ENCODE measurements at places on chromosomes 16 and 17.

- no peak for DNase-seq
Measured at GRCh38 chr16:87328846-87329245, 11.7 kb upstream of the C16orf95 start.

- no peak for DNase-seq
Measured at GRCh38 chr16:75798714-75799113, 72.4 kb upstream of the CPHXL start.

DNA sequence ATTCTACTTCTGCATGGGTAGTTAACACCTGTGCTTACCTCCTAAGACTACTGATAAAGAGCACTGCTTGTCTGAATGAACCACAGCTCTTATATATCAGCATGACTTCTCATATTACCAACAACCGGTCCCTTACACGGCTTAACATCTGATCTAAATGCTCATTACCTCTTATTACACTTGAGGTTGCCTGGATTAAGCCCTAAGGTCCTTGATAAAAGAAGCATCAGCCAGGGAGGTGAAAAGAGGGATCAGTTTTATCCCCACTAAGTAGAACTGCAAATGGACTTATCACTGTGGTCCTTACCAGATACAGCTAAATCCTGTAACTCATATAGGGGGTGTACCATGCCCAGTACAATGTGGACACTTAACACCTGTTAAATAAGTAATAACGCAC is 8.2 kb upstream of the RSKR start:
- DNase-seq: peak; percentile 51

GRCh38 chr16:67606632-67607031 is 38.3 kb upstream of the CARMIL2 start:
- no peak for DNase-seq

GRCh38 chr17:47713980-47714700 is 18.9 kb upstream of the TBX21 start:
- no peak for DNase-seq

GRCh38 chr17:62149961-62150360 is 84.9 kb upstream of the MED13 start:
- DNase-seq: no peak

GRCh38 chr16:77794586-77794985 is 6.2 kb downstream of the VAT1L start:
- no peak for DNase-seq

- peak; percentile 31 for DNase-seq
Measured at GRCh38 chr17:76271669-76272540, 6.8 kb downstream of the UBALD2 start.

DNA sequence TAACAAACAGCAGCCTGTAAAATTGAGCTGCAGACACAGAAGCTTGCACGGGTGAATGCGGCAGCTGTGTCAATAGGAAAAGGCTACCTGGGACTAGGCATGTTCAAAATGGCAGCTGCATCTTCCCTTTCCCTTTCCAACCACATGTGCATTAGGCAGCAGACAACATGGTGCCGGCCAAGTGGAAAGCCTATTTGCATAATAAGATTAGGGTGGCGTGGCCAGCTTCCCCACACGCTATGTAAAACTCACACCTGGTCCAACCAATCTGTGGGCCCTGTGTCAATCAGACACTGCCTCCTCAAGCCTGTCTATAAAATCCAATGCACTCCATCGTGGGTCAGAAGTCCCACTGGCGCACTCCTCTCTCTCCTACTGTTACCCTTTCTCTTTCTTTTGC is 61.0 kb upstream of the RBBP6 start:
- DNase-seq: no peak

GRCh38 chr17:33858682-33859081 is 396.4 kb upstream of the CCL2 start:
- DNase-seq: no peak

GRCh38 chr16:55824473-55825000 is 8.4 kb downstream of the CES1 start:
- no peak for DNase-seq

GRCh38 chr17:68057531-68057952 is 22.0 kb downstream of the KPNA2 start:
- DNase-seq: no peak

DNA sequence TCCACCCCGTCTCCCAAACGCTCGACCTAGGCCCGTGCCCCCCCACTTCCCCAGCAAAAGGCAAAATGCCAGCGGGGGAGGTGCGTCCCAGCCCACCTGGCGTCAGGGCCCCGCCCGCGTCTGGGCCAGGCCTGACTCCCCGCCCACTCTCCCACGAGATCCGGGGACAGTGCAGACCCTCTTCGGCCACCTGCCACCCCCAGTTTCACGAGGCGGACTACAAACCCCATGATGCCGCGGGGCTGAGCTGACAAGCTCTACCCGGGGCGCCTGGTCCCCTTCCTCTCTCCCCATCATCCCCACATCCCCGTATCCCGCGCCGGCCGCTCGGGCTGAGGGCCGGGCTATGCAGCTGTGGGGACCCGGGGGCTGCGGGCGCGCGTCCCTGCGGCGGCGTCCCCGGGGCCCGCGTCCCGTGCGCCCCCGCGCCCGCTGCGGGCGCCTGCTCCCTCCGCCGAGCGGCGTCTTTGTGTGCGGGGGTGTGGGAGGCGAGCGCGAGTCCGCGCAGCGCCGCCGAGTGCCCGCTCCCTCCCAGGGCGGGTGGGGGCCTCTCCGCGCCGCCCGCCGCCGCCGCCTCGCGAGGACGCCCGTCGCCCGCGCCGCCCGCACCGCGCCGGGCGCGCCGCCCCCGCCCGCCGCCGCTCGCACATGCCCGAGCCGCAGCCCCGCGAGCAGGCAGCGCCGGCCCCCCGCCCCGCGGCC is at the start of gene ANKRD13B:
TSS of gene ANKRD13B (plus strand) at position 283 of the 702 bp plus-strand sequence. CDS start 490 bp downstream, outside the sequence.
- DNase-seq: peak; percentile 87

DNA sequence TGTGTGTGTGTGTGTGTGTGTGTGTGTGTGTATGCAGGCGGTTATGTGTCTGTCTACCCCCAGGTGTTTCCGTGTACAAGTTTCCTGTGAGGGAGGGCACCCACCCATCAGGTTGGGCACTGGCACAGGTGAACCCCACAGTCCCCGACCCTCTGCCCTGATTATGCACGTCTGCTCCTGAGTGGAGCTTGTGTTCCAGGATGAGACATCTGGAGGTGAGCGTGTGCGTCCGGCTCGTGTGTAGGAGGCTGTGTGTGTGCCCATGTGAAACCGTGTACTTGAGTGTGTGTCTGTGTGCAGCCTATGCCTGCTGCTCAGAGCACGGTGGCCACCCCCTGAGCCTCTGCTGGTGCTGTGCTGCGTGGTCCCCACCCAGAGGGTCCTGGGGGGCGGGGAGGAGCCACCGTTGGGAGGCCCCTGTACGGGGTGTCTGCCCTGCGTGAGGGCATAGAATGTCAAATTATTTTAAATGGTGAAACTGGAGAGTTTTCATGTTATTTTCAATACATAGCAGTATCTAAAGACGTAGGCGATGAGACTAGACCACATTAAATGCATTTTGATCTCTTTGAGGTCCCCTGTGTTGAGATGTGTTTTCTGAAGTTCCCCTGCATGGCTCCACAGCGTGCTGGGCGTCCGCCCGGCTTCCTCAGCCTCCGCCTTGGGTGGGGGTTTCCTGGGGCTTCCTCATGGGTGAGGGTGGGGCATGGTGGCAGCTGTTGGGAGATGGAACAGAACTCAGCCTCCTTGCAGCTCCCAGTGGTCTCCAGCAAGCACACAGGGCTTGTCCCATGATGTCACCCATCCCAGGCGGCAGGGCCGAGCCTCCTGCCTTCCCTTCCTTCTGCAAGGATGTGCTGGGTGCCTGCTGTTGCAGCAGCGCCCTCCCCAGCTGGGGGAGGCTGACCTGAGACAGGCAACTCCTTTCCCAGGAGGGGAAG is 43.4 kb downstream of the KCNJ12 start:
- DNase-seq: no peak

DNA sequence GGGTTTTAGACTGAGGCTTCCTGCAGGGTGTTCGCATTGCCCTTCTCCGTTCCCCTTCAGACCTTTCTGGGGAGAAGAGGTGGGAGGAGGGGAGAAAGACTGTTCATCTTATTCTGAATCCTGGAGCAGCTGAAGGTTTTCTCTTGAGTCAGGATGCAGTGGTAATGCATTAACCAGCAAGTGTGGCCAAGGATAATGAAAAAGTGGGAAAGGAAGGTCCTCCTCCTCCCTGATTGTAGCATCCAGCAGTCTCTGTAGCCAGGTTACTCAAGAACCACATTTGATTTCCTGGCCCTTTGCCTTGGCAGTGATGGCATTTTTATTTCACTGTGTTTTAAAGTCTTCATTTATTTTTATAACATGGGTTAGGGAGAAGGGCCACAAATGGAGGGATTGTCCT is 59.1 kb downstream of the CYLD start:
- DNase-seq: no peak

- DNase-seq: no peak
Measured at GRCh38 chr16:88459366-88460073, 6.4 kb downstream of the ZFPM1 start.

DNA sequence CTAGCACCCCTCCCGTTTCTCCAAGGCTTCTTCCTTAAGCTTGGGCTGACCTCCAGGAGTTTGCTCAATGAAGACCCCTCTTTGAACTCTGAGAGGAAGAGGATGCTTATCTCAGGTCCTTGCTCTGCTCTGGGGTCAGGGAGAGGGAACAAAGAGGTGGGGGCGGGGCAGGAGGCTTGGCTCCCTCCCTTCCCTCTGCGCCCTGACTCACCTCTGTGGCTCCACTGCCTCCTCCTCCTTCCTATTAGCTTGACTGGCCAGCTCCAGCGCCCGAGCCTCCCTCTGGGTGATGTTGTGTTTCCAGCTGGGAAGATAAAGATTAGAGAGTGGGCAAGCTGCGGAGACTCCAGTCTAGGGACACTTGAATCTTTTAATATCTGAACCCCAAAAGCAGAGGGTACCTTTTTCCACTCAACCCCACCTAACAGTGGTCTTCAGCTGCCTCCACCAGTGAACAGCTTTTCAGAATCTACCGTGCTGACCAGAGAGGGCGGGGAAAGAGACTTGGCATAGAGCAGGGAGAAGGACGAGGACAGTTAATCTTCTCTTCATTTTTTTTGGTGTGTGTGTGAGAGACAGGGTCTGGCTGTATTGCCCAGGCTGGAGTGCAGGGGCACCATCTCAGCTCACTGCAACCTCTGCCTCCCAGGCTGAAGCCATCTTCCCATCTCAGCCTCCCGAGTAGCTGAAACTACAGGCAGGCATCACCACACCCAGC is 6.7 kb downstream of the GIP start:
- DNase-seq: no peak

- DNase-seq: no peak
Measured at GRCh38 chr17:39722965-39723848, 7.1 kb downstream of the MIEN1 start.

GRCh38 chr16:57810197-57811031 is 8.1 kb upstream of the KIFC3 start:
- no peak for DNase-seq

GRCh38 chr17:42456223-42457106 is 2.2 kb upstream of the ATP6V0A1 start:
- peak; percentile 23 for DNase-seq

DNA sequence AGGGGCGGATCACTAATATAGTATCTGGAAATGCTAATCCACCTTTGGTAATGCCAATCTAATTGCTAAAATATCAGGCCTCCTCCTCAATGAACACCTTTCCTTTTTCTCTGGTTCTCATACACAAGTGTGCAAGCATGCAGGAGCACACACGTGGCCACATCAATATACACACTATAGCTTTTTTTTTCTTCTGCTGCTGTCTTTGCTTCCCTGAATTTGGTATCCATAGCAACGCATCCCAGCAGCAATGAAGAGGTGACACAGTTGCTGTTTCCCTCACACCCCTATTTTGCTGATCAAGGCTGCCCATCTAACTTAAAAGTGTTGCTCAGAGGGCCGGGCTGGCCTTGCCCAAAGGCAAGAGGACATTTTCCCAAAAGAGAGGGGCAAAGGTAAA is 15.4 kb downstream of the NOG start:
- DNase-seq: no peak

- peak; percentile 64 for DNase-seq
Measured at GRCh38 chr16:11396241-11397048, 51.2 kb downstream of the RMI2 start.

- DNase-seq: peak; percentile 53
Measured at GRCh38 chr17:34703533-34703932, 124.2 kb downstream of the TMEM132E start.

- no peak for DNase-seq
Measured at GRCh38 chr17:50556803-50557202, 3.7 kb upstream of the CACNA1G start.

GRCh38 chr17:74027444-74027843 is 176.0 kb upstream of the RPL38 start:
- DNase-seq: no peak

DNA sequence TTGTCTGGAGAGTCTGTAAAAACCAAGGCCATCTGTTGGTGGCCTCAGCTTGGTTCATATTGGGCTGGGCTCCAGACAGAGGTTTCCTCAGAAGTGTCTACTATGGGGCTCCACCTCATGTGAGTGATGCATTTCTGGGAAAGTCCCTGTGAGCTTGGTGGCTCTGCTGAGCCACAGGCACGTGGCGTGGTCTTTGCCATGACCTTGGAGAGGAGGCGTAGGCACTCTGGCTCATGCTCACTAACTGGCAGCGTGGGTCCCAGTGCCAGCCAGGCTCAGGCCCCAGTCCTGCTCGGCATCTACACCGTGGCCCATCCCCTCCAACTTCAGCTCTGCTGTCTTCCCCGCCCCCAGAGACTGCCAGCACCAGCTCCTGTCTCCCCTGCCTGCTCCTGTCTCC is 10.7 kb upstream of the SMTNL2 start:
- no peak for DNase-seq

DNA sequence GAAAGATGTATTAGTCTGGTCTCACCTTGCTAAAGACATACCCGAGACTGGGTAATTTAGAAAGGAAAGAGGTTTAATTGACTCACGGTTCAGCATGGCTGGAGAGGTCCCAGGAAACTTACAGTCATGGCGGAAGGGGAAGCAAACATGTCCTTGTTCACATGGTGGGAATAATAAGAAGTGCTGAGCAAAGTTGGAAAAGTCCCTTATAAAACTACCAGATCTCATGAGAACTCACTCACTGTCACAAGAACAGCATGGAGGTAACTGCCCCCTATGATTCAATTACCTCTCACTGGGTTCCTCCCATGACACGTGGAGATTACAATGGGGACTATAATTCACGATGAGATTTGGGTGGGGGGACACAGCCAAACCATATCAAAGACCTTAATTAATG is 53.3 kb downstream of the BCL7C start:
- no peak for DNase-seq

DNA sequence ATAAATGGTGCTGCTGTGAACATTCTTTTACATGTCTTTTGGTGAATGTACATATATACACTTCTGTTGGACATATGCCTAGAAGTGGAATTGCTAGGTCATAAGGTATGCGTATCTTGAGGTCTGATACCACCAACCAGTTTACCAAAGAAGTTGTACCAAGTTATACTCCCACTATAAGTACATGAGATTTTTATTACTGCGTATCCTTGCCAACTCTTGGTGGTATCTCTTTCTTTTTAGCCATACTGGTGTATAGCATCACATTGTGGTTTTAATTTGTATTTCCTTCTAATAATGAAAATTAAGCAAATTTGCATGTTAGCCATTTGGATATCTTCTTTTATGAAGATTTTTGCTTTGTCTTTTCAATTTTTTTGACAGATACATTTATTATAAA is 80.5 kb downstream of the ATF7IP2 start:
- DNase-seq: no peak

DNA sequence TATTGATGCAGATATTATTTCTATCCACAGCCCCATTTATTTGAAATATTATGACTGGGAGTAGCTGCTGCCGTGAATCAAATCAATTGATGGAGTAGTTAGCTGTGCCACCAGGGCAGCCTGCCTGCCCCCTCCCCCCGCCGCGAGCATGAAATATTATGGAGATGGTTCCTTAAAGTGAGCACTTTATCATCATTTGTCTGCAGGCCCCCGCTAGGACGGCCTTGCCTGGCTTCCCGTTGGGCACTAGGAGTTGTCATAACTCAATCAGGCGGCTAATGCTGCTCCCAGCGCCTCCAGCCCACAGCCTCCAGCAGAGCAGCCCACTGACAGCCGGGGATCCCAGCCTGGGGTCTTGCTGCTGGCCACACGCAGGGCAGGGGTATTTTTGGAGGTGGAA is 173.9 kb downstream of the SALL1 start:
- no peak for DNase-seq

Data from NCI-H2171 treated with DMSO at 0.1 percent for 48 hours (cell line).